ENCODE measurements at places on chromosomes 7 and 10. TPM values are rescaled to one million over a fixed set of nuclear protein-coding genes. Genes with fewer than 3 reads are reported as not detected.

The TAS2R5 gene
- 1.8 TPM for total RNA-seq

The COL28A1 gene
- not detected for total RNA-seq

The CCDC136 gene
- total RNA-seq = 9.6 TPM

The GNAT3 gene
- not detected for total RNA-seq

- no peak overlapping the region for H3K27ac ChIP-seq
- H3K4me3 ChIP-seq = no peak overlapping the region
- peaks cover 2% of the 10 kb centered on the region for H3K36me3 ChIP-seq
- no peak for DNase-seq
- no peaks in the 10 kb centered on the region for H3K27me3 ChIP-seq
- H3K4me1 ChIP-seq = no peaks in the 10 kb centered on the region
These were observed 23.5 kb upstream of the KDM7A start for GRCh38 chr7:140200061-140200989.

DNA sequence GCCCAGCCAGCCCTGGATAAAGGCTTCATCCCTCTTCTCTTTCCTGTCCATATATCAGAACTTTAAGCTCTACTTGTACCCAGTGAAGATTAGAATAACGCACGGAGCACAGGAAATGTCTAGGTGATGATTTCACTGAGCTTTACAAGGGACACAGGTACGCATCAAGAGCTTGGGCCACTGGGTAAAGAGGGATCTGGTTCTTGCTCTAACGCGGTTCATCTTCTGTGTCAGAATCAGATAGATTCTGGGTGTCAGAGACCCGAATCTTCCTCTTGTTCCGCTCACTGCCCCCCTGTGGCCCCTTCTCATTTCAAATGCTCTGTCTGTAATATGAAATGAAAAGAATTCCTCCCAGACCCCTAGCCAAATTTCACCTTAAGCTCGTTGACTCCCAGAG, 24.7 kb downstream of the IL2RA start:
- peak; percentile 3 for DNase-seq
- H3K36me3 ChIP-seq = peaks cover 94% of the 10 kb centered on the region
- H3K4me1 ChIP-seq = peaks cover 88% of the 10 kb centered on the region
- H3K4me3 ChIP-seq = peak overlapping the region; percentile 37

GRCh38 chr7:130940326-130940725, 206.3 kb upstream of the KLF14 start:
- H3K4me3 ChIP-seq = peak overlapping the region; percentile 73
- peaks cover 86% of the 10 kb centered on the region for H3K36me3 ChIP-seq
- H3K27ac ChIP-seq = peak overlapping the region; percentile 86
- DNase-seq = no peak

DNA sequence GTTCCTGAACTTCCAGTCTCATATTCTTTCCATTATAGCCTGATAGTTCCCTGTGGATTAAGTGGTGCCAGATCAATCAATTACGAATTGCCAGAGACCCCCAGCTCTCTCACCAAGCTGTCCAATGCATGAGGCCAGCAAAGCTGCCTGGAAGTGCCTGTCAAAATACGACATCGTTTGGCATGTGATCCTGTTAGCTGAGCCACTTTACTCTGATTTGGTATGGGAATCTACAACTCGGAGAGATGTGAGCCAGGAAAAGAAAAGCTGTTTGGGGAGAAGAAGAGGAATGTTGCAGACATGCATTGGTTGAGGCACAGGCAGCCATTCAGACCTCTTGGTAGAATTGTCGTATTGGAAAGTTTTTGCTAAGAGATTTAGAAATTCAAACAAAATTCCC, 3.9 kb downstream of the SNX10 start:
- no peak overlapping the region for H3K4me3 ChIP-seq
- no peak overlapping the region for H3K27ac ChIP-seq
- peaks cover 28% of the 10 kb centered on the region for H3K36me3 ChIP-seq
- no peak for DNase-seq
- no peaks in the 10 kb centered on the region for H3K27me3 ChIP-seq

DNA sequence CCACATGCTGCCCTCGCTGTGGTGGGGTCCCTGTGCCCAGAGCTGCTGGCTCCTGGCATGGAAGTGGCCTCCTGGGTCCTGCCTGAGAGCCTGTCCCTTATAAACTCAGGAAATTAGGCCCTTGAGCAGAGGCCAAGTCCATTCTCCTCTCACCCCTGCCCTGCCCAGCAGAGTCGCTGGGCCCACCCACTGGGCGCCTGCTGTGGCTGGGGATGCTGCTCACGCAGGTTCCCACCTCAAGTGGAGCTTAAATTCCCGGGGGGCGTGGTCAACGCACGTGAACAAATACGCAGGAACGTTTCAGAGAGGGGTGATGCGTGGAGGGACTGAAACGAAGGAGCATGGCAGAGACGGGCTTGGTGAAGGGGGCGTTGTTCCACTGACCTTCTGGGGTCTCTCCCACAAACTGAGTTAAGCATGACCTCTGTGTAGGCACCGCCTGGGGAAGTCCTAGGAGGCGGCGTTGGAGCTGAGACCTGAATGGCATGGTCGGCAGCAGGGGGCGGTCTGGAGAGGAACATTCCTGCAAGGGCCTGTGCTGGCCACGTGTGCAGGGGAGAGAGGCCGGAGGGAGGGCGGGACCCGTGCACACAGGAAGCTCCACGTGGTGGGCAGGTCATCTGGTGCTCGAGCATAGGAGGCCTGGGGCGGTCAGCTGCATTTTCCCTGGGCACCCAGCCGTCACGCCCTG, 27.9 kb downstream of the FAM20C start:
- no peak for DNase-seq
- no peaks in the 10 kb centered on the region for H3K36me3 ChIP-seq
- H3K27me3 ChIP-seq = no peaks in the 10 kb centered on the region
- H3K4me1 ChIP-seq = no peaks in the 10 kb centered on the region

DNA sequence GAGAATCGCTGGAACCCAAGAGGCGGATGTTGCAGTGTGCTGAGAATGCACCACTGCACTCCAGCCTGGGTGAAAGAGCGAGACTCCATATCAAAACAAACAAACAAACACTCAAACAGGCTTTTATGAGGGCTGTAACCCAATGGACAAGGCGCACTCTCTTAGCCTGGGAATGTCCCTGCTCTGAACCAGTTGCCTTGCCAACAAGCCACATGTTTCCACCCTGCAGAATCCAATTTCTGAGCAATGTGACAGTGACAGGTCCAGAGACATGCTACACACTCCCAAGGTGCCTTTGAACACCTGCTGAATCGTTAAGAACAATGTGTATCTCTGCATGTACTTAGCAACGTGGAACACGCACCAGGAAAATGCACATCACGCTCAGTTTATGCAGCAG, 186.8 kb upstream of the AUTS2 start:
- peaks cover 1% of the 10 kb centered on the region for H3K4me1 ChIP-seq
- no peak overlapping the region for H3K27ac ChIP-seq
- H3K27me3 ChIP-seq = no peaks in the 10 kb centered on the region
- H3K36me3 ChIP-seq = no peaks in the 10 kb centered on the region
- no peak overlapping the region for H3K4me3 ChIP-seq

GRCh38 chr10:7788639-7789286, 786 bp downstream of the ATP5F1C start:
- H3K27ac ChIP-seq = no peak overlapping the region
- H3K4me1 ChIP-seq = peaks cover 53% of the 10 kb centered on the region
- DNase-seq = no peak
- H3K36me3 ChIP-seq = peaks cover 30% of the 10 kb centered on the region
- H3K4me3 ChIP-seq = no peak overlapping the region

- no peaks in the 10 kb centered on the region for H3K4me1 ChIP-seq
- H3K4me3 ChIP-seq = no peak overlapping the region
- no peaks in the 10 kb centered on the region for H3K36me3 ChIP-seq
- peaks cover 15% of the 10 kb centered on the region for H3K27me3 ChIP-seq
These were observed 538.2 kb upstream of the CELF2 start for GRCh38 chr10:10479465-10479864.

GRCh38 chr10:92848037-92848440, 281 bp upstream of the EXOC6 start:
- H3K27ac ChIP-seq = peak overlapping the region; percentile 80
- no peaks in the 10 kb centered on the region for H3K36me3 ChIP-seq
- no peaks in the 10 kb centered on the region for H3K27me3 ChIP-seq
- DNase-seq = no peak

DNA sequence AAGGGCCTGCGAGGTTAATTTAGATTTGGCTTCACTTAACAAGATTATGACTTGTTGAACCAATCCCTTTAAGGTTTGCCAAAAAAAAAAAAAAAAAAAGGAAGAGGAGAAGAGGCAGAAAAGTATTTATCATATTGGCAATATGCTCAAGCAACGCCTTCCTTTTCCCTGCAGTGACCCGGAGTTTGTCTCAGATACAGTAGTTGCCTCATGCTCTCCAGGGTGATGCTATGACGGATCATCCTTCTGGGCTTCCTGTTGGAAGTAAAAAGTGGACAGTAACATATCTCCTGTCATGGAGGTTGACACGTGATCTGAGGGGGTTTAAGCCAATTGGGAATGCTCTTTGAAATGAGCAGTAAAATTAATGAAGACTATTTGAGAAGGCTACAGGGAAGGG, 117.3 kb downstream of the BMPER start:
- no peaks in the 10 kb centered on the region for H3K27me3 ChIP-seq
- no peak overlapping the region for H3K27ac ChIP-seq

DNA sequence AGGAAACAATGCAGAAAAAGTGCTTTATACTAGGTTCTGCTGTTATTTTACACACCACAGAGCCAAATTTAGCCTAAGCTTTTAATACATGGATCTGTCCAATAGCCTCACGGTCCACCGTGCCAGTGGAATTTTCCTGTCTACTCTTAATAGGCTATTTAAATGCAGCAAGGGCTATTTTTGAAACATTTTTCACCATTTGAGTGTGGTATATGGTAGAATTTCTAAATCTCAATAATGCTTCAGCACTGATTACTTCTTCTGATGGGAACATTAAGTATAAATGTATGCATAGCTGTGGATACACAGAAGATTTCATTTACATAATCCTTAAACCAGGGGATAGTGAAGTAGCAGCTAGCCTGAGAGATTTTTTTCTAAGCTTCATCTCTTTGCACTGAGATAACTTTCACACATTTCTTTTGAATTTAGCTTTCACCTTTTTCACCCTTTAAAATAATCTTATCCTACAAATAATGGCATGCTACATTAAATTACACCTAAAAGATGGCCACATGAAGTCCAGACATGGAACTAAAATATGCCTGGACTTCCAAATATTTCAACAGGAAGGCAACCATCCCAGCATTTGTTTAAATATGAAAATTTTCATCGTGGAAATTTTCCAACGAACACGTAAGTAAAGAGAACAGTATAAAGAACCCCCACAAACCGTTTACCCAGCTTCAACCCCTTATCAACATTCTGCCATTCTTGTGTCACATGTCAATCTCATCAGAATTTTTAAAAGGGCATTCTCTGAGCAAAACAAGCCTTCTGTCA, 45.4 kb downstream of the AMPH start:
- no peak overlapping the region for H3K4me3 ChIP-seq
- no peak overlapping the region for H3K27ac ChIP-seq
- no peaks in the 10 kb centered on the region for H3K36me3 ChIP-seq
- H3K27me3 ChIP-seq = peaks cover 5% of the 10 kb centered on the region
- no peaks in the 10 kb centered on the region for H3K4me1 ChIP-seq

DNA sequence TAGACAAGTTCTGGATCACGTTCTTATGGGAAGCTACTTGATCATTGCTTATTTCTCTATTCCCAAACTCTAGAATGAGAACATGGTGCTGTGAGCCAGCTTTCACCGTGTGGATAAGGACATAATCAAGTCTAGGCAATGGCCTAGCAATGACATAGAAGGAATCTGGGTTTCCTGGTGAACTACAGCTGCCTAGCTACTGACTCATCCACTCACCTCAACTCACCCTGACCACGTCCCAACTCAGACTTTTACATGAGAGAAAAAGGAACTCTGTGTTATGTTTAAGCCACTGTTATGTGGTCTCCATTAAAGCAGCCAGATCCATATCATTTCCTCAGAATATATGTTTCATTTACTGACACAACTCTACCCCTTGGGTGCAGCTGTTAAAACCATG, 18.8 kb upstream of the MET start:
- H3K27me3 ChIP-seq = peaks cover 15% of the 10 kb centered on the region
- no peak overlapping the region for H3K27ac ChIP-seq
- no peaks in the 10 kb centered on the region for H3K36me3 ChIP-seq

- no peaks in the 10 kb centered on the region for H3K36me3 ChIP-seq
- peaks cover 5% of the 10 kb centered on the region for H3K27me3 ChIP-seq
- DNase-seq = no peak
- no peak overlapping the region for H3K27ac ChIP-seq
These were observed 195.1 kb upstream of the WDR11 start for GRCh38 chr10:120656107-120656506.

DNA sequence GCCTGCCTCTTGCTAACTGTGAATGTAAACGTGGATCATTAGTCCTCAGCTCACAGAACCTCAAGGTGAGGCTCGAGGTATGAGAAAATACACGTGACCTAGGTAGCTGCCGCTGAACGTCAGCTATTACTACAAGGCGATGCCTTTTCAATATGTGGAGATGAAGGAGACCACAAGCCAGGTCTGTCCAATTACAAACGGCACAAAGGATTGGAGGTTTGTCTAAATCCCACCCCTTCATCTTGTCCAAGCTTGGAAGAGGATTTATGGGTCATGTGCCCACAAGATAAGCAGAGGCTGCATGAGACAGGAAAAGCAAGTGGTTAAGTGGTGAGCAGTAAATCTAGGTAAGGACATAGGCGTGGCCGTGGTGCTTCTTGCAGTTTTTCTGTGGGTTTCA, 3.4 kb downstream of the H2BK1 start:
- H3K27me3 ChIP-seq = no peaks in the 10 kb centered on the region
- peak overlapping the region; percentile 12 for H3K27ac ChIP-seq
- H3K4me3 ChIP-seq = no peak overlapping the region
- H3K36me3 ChIP-seq = peaks cover 2% of the 10 kb centered on the region
- DNase-seq = peak; percentile 16

DNA sequence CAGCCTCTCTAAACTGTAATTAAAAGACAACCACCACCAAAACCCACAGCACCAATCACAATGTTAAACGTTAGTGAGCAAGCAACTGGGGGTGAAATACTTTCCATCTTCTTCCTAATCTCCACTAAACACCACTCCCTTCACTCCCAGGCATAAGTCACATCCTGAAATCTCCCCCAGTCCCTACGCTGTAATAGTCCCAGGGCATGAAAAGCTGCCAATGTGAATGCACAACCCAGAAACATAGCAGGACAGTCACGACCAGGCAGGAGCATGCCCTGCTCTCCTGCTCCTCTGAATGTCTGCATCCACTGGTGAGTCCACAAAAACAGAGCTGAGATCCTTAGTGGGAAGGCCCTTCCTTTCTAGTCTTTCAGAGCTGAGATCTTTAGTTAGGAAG, 288.9 kb downstream of the PARD3 start:
- no peak for DNase-seq
- no peaks in the 10 kb centered on the region for H3K36me3 ChIP-seq
- no peak overlapping the region for H3K27ac ChIP-seq
- peaks cover 2% of the 10 kb centered on the region for H3K4me1 ChIP-seq
- no peak overlapping the region for H3K4me3 ChIP-seq
- peaks cover 1% of the 10 kb centered on the region for H3K27me3 ChIP-seq
